ENCODE measurements at places on chromosomes 1 and 21. TPM values are rescaled to one million over a fixed set of nuclear protein-coding genes. Genes with fewer than 3 reads are reported as not detected.

Gene CGN
- 55.0 TPM for total RNA-seq

Gene C1orf185
- total RNA-seq, result not detected

Gene NLRP3
- 2.0 TPM for total RNA-seq

Gene AXDND1
- 0.58 TPM for total RNA-seq

Gene PTPRU
- total RNA-seq, result 45.4 TPM

Gene S1PR1
- 89.3 TPM for total RNA-seq

DNA sequence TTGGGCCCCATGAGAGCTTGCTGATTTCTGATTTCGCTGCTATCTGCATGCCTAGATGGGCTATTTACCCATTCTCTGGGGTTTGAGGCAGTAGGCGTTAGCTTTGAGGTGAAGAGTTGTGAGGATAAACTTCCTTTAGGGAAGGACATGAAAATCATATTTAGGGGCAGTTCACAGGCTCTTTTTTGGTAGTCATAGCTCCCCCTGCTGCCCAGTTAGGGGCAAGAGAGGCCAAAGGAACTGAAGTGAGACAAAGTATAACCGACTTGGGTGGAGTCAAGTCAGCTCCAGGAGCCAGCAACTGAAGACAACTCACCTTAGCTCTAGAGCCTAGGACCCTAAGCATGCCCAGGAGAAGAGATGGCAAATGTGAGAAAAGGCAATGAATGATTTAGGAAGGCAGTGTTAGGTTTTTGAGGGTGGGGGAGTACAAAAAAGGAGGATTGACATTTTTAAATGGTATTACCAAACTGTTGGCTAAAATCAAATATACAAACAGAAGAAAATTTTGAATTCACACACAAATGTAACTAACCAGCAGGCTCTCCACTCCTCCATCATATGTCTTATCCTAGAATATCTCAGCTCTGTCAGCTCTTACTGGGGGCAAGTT, 625.2 kb downstream of the LMO4 start:
- no peaks in the 10 kb centered on the region for H3K4me1 ChIP-seq
- no peaks in the 10 kb centered on the region for H3K36me3 ChIP-seq
- H3K27me3 ChIP-seq, result no peaks in the 10 kb centered on the region
- H3K27ac ChIP-seq, result no peak overlapping the region

DNA sequence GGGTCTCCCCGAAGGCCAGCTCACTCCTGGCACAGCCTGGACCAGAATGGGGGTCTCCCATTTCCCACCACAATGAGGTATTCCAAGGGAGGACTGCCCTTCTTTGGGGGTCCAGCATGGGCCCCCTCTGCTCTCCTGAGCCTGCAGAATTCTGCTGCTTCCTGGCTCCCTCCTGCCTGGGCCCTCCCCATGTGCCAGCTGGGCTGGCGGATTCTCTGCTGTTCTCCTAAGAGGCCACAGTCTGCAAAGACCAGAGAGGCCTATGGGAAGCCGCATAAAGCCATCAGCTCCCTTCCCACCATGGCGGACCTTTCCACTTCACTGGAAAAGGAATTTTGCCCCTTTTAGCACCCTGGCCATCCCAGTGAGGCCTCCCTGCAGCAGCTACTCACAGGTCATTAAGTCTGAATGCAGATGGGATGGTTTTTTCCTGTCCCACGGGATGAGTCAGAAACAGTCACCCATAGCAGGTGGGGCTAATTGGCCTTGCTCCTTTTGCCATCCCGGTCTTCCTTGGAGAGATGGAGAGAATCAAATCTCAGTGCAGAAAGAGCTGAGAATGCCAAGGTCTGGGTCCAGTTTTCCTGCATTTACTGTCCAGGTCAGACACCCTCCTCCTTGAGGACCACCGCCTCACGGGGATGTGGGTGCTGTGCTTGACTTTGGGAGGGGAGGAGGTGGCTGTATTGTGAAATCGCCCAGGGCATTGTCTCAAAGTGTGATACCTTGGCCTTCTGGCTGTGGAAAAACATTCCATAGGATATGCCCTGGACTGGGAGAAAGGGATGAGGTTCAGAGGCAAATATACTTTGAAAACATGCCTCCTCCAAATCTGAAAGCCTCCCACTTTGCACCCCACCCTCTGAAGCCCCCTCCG, 23.2 kb downstream of the MYBPH start:
- peaks cover 7% of the 10 kb centered on the region for H3K4me1 ChIP-seq
- no peak overlapping the region for H3K27ac ChIP-seq
- H3K36me3 ChIP-seq, result no peaks in the 10 kb centered on the region
- no peak overlapping the region for H3K4me3 ChIP-seq

- H3K4me1 ChIP-seq, result peaks cover 2% of the 10 kb centered on the region
- H3K27ac ChIP-seq, result peak overlapping the region; percentile 33
- H3K27me3 ChIP-seq, result no peaks in the 10 kb centered on the region
- no peaks in the 10 kb centered on the region for H3K36me3 ChIP-seq
Measured at GRCh38 chr1:147236959-147237791, 5.3 kb upstream of the CHD1L start.

GRCh38 chr1:27886744-27887143, 14.4 kb downstream of the THEMIS2 start:
- peak overlapping the region; percentile 95 for H3K27ac ChIP-seq
- H3K36me3 ChIP-seq, result peaks cover 93% of the 10 kb centered on the region
- no peaks in the 10 kb centered on the region for H3K27me3 ChIP-seq

DNA sequence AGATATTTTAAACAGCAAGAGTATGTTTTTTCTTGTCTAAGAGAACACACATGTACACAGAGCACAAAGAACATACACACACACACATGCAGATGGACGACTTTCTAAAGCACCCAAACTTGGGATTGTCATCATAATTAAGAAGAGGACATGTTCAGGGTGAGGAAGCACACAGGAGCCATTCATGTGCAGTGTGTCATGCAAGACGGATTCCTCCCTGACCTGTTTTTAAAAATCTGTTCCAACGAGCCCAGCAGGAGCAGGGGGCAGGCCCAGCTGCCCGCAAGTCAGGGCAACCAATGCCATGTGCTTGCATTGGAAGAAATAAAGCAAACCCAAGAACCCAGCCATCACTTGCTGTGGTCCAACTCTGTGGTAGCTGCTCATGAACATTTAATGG, 167.3 kb upstream of the ZNF644 start:
- H3K27ac ChIP-seq, result no peak overlapping the region
- H3K36me3 ChIP-seq, result no peaks in the 10 kb centered on the region
- no peak overlapping the region for H3K4me3 ChIP-seq
- H3K27me3 ChIP-seq, result no peaks in the 10 kb centered on the region
- H3K4me1 ChIP-seq, result no peaks in the 10 kb centered on the region
- DNase-seq, result no peak

GRCh38 chr1:41682149-41682548, 197.7 kb upstream of the EDN2 start:
- no peaks in the 10 kb centered on the region for H3K27me3 ChIP-seq
- no peaks in the 10 kb centered on the region for H3K36me3 ChIP-seq
- H3K27ac ChIP-seq, result no peak overlapping the region
- H3K4me1 ChIP-seq, result no peaks in the 10 kb centered on the region
- H3K4me3 ChIP-seq, result no peak overlapping the region

DNA sequence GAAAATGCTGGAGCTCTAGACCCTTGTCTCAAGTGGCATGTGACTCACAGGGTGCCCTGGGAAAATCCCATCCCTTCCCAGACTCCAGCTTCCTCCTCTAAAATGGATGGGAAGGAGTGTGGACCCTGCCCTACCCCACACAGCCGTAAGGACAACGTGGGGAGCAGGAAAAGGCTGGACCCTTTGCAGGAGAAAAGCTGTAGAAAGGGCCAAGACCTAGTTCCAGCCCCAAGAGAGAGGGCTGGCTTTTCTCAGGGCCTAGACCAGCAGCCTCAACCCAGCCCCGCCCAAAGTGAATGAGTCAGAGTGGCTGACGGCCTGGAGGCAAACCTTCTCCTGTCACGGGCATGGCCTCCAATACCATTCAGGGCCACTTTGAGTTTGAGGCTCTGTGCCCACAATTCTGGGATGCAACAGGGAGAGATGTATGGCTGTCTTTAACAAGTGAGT, 1.1 kb downstream of the LAMB3 start:
- no peaks in the 10 kb centered on the region for H3K36me3 ChIP-seq
- peak overlapping the region; percentile 35 for H3K4me3 ChIP-seq
- DNase-seq, result no peak
- no peaks in the 10 kb centered on the region for H3K27me3 ChIP-seq
- H3K4me1 ChIP-seq, result peaks cover 42% of the 10 kb centered on the region

DNA sequence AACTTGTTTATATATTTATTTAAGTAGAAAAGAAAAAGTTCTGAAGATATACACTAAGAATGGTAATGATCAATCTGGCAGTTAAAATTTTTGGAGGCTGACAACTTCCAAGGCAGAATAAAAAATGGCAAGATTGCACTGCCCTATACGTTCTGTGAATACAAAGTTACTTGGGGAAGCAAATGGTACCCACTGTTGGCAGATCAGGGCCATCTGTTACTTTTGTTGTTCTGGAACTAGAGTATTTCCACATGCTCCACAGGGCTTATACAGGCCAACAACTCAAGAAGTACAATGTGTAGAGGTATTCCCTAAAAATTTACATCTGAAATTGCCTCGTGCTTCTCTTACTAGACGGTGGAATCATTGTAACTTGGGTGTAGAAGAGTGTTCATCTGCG, 53.2 kb downstream of the AHCTF1 start:
- H3K27ac ChIP-seq, result no peak overlapping the region
- H3K36me3 ChIP-seq, result peaks cover 73% of the 10 kb centered on the region
- no peaks in the 10 kb centered on the region for H3K27me3 ChIP-seq
- H3K4me3 ChIP-seq, result no peak overlapping the region
- DNase-seq, result no peak

DNA sequence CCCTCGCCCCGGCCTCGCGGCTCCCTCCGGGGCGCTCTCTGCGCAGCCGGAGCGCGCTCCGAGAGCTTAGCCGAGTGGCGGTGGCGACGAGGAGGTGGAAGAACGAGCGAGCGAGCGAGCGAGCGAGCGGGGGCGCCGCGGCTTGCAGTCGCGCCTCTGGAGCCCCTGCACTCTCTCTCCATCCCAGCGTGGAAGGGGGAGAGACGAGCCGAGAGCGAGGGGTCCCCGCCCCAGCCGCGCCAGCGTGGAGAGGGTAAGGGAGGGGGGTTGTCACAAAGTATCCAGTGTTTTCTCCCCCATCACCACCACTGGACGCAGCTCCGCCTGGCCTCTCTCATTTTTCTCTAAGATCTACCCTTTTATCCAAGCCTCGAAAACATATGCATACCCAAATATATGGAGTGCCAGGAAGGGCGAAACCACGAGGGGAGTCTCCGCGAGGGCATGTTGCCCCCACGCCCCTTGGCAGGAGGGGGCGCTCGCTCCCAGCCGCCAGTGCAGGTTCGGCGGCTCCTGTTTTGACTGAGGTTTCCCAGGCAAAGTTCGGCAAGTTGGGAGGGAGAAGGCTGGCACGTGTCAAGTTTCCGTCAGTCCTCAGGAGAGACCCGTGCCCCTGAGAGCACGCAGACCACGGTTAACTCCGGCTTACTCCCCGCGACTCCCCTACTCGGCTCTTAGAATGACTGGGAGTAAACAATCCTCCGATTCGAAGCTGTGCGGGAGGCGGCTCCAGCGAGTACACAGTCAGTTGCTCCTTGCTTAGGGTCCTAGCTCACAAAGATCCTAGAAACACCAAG, 569 bp upstream of the DAB1 start:
- no peak overlapping the region for H3K4me3 ChIP-seq
- H3K36me3 ChIP-seq, result no peaks in the 10 kb centered on the region
- DNase-seq, result peak; percentile 11

DNA sequence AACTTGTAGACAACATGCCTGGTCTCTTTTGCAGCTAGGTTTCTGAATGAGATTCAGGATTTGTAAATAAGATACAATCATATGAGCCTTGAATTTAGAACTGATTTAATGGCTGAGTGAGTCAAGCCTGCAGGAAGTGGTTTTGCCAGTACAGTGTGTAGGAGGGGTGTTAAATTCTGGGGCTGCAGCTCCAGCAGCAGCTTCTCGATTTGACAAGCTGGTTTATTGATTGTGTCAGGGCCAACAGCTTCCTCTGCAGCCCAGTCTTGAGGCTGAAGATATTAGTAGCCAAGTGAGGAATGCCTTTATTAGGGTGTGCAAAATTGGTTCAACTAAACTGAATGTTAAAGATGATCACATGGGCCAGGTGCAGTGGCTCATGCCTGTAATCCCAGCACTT, 11.5 kb upstream of the PLA2G5 start:
- H3K36me3 ChIP-seq, result no peaks in the 10 kb centered on the region
- H3K4me3 ChIP-seq, result no peak overlapping the region
- no peaks in the 10 kb centered on the region for H3K27me3 ChIP-seq
- no peak for DNase-seq
- H3K27ac ChIP-seq, result no peak overlapping the region
- peaks cover 6% of the 10 kb centered on the region for H3K4me1 ChIP-seq

DNA sequence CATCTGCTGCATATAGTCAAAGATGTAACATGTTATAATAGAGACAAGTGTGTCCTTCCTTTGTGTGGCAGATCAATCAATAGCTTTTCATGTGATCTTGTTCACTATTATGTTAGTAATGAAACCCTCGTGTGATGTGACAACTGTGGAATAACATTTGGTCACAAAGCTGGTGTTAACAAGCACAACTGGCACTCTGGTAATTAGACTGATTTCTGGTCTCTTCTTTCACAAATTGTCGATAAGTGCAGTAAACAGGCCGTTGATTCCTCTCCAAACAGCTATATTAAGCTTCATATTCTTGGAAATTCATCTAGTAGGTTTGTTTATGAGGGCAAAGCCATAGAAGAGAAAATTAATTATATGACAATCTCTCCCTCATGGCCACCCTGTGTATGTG, 616.7 kb upstream of the PTBP2 start:
- DNase-seq, result no peak
- no peaks in the 10 kb centered on the region for H3K36me3 ChIP-seq
- H3K4me3 ChIP-seq, result no peak overlapping the region

DNA sequence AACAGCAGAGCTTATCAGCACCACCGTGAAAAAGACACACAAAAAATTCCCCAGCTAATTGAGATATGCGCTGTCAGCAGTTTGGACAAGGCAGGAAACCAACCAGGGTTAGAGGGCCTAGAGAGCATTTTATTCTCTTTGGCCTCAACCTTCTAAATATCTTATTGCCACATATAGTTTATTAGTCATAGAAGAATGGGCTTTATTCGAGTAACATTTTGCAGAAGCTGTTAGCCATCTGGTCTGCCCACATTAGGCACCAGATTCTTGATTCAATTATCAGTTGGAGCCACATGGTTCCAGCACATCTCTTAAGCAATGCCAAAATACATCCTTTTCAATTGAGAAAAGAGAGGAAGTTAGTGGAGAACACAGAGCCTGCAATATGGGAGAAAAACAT, 109.9 kb upstream of the CXADR start:
- H3K27ac ChIP-seq, result no peak overlapping the region
- DNase-seq, result no peak
- H3K27me3 ChIP-seq, result no peaks in the 10 kb centered on the region
- H3K4me1 ChIP-seq, result no peaks in the 10 kb centered on the region
- H3K36me3 ChIP-seq, result no peaks in the 10 kb centered on the region

Data from left lung (tissue), 14 donors.